Lung (tissue), 17 donors: ENCODE measurements at places on chromosomes 3 and 15. TPM values are rescaled to one million over a fixed set of nuclear protein-coding genes. Genes with fewer than 3 reads are reported as not detected.

- DNase-seq = no peak
Observed at GRCh38 chr3:141234283-141234682, 2.7 kb downstream of the PXYLP1 start.

DNA sequence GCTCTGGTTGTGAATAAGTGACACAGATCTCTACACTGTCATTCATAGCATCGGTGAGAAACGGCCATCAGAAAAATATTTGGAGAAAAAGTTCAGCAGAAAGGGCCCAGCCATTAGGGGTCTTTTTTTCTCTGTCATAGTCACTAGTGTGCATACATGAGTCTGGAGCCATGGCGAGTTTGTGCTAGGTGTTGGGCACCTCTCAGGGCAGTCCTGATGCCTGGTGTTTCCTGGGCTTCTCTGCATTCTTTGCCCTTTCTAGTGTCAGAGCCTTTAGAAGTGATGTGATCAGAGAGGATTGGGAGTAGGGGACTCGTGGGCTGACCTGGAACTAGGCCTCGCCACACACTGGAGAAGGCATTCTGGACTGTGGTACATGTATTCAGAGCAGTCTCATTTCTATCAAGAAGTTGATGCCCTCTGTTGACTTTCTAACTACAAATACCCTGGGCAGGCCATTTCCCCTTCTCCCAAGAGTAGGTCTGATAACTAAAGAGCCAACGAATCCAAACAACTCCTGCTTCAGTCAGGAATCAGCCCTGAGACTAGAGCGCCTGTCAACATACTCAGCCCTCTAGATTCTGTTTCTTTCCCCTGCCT, 1.6 kb downstream of the KY start:
- no peak for DNase-seq

DNA sequence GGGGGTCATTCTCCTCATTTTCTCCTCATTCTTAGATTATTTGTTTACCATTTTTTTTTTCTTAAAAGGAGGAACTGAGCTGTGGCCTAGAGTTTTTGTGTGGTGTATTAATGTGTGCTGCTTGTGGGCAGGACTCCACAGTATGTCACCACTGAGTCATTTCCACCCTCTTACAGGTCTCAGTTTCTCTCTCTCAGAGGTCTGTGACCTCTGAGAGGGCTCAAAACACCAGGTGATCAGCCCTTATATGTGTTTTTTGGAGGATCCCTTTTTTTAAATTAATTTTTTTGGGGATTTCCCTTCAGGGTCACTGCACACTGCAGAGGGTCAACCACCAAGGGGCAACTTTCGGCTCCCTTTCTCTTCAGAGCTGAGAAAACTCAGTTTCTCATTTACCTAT, 166.4 kb downstream of the SUCNR1 start:
- DNase-seq = no peak

DNA sequence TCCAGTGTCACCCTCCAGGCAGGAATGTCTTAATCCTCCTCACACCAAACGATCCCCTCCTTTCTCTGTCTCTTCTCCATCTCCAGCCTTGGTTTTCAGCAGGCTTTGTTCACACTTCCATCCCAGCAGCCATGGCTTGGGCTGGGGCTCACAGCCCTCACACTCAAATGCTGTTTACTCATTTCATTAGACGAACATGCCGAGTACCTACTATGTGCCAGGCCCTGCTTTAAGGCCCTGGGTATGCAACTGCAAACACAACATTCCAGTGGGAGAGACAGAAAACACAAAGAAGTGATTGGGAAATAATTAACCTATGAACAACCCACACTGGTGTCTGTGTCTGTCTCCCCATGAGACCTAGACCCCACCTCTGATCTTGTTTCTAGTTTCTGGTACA, 43.9 kb downstream of the LYZL4 start:
- DNase-seq = no peak

DNA sequence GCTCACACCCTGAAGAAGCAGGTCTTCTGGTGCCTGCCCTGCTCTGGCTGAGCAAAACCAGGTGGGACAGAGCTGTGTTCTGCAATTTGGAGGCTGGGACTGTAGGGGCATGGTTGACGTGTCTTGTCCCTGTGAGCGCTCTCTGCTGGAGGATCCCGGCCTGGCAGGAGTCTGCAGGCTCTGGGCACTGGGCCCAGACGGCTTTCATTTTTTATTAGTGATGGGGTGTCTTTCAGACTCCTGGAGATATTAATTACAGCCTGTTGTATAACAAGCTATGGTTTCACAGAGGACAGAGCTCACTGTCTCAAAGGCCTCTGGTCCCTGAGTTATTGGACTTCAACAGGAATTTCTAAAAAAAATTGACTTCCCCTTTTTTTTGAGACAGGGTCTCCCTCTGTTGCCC, 29.5 kb upstream of the ZNF710 start:
- DNase-seq = peak; percentile 58

GRCh38 chr3:102229062-102229655, 205.7 kb upstream of the ZPLD1 start:
- DNase-seq = peak; percentile 83

DNA sequence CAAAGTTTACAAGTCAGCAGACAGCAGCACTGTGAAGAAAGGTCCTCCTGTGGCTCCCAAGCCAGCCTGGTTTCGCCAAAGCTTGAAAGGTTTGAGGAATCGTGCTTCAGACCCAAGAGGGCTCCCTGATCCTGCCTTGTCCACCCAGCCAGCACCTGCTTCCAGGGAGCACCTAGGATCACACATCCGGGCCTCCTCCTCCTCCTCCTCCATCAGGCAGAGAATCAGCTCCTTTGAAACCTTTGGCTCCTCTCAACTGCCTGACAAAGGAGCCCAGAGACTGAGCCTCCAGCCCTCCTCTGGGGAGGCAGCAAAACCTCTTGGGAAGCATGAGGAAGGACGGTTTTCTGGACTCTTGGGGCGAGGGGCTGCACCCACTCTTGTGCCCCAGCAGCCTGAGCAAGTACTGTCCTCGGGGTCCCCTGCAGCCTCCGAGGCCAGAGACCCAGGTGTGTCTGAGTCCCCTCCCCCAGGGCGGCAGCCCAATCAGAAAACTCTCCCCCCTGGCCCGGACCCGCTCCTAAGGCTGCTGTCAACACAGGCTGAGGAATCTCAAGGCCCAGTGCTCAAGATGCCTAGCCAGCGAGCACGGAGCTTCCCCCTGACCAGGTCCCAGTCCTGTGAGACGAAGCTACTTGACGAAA, 24.2 kb downstream of the STARD5 start:
- no peak for DNase-seq

DNA sequence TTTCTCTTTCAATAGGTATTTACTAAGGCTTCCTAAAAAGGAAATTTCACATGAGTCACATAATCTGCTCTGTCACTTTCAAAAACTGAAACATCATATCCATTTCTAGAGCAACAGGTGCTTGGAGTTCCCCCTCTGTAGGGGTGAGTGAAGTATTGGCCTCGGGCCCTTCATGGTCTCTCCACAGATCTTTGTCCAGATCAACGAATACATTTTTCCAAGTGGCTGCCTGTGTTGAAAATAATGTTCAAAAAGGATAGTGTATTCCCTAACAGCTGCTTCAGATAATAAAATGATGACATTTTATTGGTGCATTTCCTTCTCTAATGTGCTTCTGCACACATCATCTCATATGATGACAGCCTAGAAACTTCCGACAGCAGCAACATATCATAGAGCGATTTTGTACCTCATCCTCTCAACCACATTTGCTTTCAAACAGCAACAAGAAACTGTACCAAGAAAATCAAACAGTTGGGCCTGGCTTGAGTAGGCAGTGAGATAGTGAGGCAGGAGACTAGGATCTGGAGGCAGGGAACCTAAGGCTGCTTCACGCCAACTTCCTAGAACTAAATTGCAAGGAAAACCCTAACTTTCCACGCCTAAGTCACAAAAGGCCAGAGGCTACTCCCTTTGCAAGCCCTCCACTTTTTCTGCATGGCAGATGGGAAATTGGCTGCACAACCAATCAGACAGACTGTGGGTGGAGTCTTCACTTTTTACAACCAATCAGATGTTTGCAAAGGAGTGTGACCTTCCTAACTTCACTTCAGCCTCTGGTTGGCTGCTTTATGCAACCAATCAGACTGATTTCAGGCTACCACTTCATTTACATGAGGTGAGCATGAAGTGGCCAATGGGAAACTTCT, 340.2 kb downstream of the LRRC3B start:
- DNase-seq = peak; percentile 19

DNA sequence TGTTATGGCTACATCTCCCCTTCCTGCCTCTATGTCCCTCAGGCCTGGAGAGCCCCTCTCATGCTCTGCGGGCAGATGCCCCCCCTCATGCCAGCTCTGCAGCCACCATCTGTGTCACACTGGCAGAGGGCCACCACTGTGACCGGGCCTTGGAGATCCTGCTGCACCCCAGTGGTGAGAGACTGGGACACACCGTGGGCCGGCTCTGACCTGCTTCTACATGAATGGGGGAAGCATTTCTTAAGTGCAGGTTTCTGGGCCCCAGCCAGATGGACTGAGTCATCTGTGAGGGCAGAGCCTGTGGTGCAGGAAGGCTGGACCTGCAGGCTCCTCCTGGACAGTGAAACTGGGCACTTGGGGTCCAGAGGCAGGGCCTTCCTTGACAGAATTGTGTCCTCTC, 4.8 kb downstream of the VWA5B2 start:
- DNase-seq = no peak

DNA sequence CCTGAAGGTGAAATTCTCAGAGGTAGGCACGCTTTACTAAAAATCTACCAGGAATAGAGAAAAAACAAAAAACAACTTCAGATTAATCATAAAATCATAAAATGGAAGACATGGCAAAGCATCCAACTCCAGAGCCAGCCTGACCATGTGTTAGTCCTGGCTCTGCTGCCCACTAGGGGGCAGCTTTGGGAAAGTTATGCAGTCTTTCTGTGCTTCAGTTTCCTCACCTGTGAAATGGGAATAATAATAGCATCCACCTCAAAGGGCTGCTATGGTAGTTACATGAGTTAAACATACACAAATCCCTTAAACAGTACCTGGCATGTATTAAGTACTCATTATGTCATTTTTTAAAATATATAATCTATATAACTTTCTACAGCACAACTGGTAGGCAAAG, 52.3 kb downstream of the WNT5A start:
- DNase-seq = no peak

DNA sequence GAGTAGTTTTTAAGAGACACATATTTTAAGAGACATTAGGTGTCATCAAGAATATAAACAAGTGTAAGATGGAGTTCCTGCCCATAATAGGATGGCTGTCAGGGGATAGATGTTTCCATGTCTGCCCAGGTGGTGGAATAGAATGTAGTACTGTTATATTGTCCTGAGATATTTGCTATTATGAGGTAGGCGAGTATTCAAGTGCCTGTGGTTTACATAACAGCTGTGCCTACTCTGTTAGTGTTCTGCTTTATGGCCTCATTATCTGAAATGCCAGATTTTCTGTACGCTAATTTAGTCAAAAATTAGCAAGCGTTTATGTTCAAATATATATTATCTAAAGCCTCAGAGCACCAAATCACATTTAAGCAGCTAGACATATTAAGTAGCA, 360.2 kb upstream of the ROPN1 start:
- DNase-seq = peak; percentile 24

- no peak for DNase-seq
Observed at GRCh38 chr3:14031271-14031670, 93.4 kb downstream of the CHCHD4 start.

DNA sequence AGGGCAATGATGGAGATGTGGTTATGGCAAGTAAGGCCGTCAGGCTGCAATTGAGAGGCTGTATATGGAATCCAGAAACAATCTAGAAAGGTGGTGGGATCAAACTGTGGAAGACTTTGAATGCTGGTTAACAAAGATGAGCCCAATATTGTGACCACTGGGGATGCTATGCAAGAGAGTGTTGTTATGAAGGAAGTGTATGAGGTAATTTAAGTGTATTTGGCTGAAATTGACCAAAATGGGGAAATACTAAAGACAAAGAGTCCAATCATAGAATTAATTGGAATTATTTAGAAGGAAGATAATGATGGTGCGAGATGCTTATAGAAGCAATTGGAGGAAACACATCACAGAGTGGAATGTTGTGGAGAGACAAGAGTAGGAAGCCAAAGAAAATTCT, 24.5 kb downstream of the BTLA start:
- no peak for DNase-seq

- no peak for DNase-seq
Observed at GRCh38 chr3:17075907-17076306, 191.2 kb downstream of the PLCL2 start.

DNA sequence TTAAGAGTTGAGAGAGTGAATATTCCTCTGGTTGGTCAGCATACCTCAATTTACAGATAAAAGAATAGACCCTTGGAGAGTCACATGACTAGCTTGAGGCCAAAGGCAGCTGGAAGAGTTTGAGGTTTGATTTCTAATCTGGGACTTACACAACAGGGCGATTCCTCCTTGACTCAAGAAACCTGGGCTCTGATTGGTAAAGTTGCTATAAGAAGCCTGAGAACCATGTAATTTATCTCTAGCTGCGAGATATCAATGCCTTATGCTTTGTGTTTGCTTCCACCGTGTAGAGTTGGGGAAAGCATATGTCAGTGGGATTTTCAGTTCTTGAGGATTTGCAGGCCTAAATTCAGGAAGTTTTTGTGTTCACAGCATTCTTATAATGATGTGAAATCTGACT, 206.0 kb downstream of the KLHL25 start:
- DNase-seq = peak; percentile 64

DNA sequence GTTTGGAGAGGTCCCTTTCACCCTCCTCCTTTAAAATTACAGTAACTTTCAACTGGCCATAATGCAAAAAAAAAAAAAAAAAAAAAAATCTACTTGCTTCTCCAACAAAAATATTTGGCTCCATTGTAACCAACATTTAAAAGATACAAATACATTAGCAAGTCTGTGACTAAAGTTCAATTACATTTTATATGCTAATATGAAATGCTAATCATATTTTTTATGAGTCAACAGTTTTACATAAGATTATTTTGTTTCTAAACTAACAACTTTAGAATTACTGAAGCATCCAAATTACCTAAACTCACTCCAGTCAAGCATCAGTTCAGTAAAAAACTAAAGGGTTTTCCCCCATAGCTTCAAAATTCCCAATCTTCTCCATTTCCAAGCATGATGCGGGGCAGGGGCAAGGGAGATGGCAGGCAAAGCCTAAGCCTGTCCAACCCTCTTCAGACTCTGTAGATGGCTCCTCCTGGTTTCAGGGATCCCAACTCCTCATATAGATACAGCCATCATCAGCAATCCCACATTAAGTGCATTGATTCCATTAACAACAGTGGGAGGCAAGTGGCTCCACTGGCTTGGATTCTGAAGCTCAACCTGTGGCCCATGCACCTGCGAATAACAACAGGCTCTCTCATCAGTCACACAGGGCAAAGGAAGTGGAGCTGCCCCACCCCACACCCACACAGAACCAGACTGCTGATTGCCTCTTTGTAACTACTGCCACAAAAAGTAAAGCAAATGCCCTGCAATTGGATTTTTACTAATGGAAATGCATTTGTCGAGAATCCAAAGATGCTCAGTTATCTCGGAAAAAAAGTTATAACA, 15.0 kb downstream of the SFMBT1 start:
- no peak for DNase-seq

The WDR72 gene
- polyA plus RNA-seq = 0.10 TPM

The GMPS gene
- 17.0 TPM for polyA plus RNA-seq

The REC114 gene
- not detected for polyA plus RNA-seq
